ENCODE measurements at places on chromosomes 2 and 18.

DNA sequence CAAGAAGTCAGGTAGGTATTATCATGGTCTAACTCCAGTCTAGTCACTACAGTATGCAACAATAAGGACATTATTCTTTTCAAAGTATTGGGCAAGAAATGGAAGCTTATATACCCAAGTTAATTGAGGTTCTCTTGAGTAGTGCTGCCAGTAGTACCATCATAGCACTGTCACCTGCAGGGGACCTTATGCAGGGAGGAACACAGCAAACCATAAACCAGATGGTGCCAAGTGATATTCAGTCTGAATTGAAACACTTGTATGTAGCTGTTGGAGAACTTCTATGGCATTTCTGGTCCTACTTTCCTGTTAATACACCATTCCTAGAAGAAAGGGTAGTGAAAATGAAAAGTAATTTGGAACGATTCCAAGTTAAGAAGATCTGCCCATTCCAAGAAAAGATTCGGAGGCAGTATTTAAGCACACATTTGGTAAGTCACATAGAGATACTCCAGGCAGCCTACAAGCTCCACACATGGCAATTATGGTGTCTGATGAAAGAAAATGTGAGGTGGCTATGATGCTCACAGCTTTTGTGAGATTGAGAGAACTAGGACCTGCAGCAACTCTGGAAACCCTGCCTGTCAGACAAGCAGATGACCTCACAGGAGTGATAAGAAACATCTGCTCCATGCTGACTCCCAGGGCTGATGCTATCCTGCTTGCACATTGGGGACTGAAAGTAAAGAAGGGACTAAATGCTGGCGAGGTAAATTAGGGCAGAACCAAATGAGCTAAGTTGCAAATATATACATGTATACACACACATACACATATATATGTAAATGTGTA, 174.7 kb downstream of the MC4R start:
- DNase-seq = peak; percentile 38

- DNase-seq = no peak
Measured at GRCh38 chr2:24225499-24226242, 50.8 kb downstream of the FAM228A start.

GRCh38 chr2:108454440-108454839, 5.4 kb downstream of the GCC2 start:
- DNase-seq = no peak

- DNase-seq = no peak
Measured at GRCh38 chr2:30784682-30785081, 22.6 kb downstream of the CAPN13 start.

DNA sequence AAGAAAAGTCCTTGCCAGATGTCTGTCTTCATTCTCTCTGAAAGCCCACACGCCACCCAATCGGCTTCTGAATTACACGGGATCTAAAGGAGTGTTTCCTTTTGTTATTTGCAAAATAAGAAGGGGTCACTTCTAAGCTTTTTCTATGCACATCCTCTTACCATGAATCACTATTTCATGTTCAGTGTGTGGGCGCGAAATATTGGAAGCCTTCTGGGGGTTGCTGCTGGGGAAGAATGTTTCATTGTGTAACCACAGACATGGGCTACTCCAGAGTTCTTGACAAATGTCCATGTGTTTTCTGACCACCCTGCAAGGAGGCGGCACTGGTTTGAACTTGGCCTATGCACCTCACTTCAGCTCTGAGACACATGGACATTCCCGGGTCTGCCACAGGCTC, 133.6 kb upstream of the APCDD1 start:
- DNase-seq = no peak

- no peak for DNase-seq
Measured at GRCh38 chr2:27967076-27967475, 76.5 kb downstream of the BABAM2 start.

GRCh38 chr18:68417826-68418225, 297.1 kb downstream of the TMX3 start:
- DNase-seq = no peak

DNA sequence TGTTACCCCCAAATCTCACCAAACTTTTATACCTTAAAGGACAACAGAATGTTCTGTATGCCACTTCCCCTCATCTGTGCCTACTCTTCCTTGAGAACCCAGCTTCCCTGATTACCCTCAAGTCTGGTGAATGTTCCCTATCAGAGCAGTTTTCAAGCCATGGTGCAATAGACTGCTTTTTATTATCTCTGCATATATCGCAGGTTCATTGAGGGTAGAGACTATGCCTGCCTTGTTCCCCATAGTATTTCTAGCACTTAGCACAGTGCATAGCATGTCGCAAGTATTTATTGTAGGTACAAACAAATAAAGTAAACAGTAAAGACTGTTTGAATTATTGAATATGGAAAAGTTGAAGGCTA, 146.6 kb downstream of the HAUS1 start:
- no peak for DNase-seq

DNA sequence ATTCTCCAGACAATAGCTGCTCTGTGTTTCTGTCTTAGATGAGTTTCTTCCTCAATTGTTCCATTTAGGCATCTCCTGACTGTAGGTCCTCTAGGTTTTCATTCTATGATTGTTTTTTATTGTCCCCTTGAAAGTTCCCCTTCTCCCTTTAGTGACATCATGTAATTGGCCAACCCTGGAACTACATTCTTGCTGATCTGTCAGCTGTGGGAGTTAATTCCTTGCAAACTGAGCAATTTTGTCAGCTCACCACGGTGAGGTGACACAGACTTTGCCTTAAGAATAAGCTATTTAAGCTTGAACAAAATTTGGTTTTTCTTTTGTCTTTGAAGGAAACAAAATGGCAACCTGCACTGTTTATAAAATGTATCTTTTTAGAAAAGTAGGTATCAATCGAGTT, 95.9 kb downstream of the TXNL1 start:
- no peak for DNase-seq

- DNase-seq = peak; percentile 20
Measured at GRCh38 chr2:70143314-70144150, 47.3 kb downstream of the C2orf42 start.

DNA sequence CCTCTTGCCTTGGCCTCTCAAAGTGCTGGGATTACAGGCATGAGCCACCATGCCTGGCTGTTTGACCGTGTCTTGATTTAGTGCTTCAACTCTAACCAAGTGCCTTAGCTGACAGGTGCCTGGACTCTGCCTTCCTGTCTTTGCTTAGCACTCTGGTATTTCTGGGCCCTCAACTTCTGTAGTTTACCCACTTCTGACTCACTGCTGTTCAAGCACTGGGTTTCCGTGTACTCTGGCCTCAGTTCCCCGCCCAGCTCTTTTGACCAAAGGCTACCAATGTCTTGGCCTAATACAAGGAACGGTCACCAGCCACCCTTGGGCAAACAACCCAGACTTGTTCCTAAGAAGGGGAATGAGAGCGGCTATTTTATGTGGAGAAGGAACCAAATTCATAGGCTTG, 35.7 kb upstream of the CABLES1 start:
- no peak for DNase-seq

- no peak for DNase-seq
Measured at GRCh38 chr2:184339966-184340365, 258.4 kb upstream of the ZNF804A start.

DNA sequence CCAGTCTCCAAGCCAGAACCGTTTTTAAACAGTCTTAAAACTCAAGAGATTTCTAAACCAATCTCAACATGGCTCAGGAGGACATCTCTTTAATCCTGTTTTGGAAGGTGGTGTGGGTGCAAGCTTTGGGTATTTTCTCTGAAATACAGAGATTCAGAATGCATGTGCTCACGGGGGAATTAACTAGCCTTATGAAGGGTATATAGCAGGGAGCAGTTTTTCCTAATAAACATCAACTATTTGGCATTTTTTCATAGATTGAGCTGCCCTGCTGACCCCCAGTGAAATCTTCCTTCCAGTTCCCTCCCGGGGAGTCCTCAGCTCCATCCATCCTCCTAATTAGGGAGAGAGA, 122.6 kb downstream of the SMAD7 start:
- DNase-seq = no peak

DNA sequence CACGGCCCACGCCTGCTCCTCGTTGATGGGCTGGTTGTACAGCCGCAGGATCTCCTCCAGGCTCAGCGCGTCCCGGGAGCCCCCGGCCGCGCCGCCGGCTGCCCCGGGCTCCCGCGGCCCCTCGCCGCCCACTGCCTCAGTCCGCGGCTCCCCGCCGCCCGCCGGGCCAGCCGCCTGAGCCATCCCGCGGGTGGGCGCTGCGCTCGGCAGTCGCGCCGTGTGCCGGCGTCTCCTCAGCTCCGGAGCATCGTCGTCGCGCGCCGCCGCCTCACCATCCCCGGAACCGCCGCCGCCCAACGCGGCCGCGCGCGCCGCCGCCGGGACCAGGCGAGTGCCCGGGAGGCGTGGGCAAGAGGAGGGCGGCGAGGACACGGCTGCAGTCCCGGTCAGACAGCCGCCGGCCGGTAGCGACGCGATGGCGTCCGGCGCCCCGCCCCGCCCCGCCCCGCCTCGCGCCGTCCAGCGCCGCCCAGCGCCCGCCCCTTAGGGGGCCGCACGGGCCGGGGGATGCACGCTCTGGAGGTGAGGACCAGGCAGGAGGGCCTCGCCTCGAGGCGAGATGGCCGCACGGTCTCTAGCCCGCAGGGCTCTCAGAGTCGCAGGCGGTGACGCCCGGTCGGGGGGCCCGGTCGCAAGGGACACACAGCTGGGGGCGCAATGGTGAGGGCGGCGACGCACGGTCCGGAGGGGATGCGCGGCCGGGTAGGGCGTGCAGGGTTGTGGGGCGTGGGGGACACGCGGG, at the start of gene SPIRE1:
Gene SPIRE1 (minus strand): TSS at position 424 of the 742 bp plus-strand sequence. CDS start 241 bp downstream, at position 183.
- no peak for DNase-seq

DNA sequence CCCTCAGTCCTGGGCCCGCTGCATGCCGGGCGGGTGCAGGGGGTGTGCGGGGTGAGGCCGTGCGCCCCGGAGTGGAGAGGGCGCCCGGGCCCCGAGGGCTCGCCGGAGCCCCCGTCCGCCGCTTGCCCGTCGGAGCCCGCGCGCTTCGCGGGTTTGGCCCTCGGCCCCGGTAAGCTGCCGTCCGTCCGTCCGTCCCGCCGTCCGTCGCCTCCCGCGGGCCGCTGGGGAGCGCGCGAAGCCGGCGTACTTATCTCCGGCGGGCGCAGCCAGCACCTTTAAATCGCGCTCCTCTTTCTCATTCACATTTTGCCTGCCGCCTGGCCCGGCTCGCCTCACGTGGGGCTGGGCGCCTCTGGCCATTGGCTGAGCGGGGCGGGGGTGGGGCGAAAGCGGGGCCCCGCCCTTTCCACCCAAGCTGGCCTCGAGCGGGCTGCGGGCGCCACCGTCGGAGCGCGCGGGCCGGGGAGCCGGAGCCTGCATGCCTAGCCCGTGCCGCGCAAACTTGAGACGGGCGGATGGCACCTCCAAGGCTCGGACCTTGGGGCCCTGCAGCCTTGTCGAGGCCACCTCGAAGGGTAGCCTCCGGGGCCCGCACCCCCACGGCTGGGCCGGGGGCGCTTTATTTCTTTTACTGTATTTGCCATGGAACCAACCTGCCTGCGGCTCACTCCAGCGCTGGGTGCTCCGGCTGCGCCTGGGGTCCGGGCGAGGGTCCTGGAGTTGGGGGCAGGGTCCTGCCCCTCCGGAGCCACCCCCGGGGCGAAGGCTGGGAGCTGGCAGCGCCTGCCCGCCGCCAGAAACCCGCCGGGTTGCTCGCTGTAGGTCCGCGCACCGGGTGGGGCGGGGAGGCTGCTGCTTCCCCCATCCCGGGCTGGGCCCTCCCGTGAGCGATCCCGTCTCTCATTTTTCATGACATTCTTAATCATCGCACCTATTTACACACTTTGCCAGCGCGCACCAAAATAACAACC, at the start of gene GBX2:
Gene GBX2 (minus strand): TSS at position 277 of the 971 bp plus-strand sequence. CDS start 415 bp downstream, outside the sequence.
- DNase-seq = peak; percentile 74

DNA sequence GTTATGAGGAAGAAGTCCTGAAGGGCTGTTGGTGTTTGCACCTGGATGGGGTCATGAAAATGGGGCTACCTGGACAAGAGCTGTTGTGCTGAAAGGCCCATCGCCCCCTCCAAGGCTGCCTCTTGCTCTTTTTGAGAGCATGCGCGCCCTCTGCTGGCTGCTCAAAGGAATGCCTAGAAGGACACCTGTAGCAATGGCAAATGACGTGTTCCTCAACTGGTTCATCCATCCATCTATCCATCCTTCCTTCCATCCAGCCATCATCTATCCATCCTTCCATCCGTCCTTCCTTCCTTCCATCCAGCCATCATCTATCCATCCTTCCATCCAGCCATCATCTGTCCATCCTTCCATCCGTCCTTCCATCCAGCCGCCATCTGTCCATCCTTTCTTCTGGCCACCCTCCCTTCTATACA, 17.2 kb upstream of the RPL31 start:
- DNase-seq = no peak

GRCh38 chr2:14717131-14717530, 84.6 kb downstream of the LRATD1 start:
- no peak for DNase-seq

GRCh38 chr2:26668856-26669750, 23.4 kb upstream of the KCNK3 start:
- no peak for DNase-seq

DNA sequence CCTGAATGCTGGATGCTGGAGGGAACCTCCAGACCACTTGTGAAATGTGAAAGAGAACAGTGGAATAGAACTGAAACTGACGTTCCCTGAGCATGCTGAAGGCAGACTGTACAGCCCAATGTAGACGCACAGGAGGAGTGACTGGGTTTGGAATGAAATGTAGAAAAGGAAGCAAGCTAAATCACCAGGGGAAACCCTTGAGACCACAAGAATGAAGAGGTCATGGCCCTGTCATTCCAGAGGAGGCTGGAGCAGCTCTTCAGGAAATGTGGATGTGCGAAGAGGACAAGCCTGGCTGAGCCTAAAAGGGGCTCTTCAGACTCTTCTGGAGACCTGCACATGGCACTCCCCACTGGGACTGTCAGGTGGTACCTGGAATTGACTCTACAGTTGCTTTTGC, 118.5 kb upstream of the ALPP start:
- DNase-seq = no peak

- no peak for DNase-seq
Measured at GRCh38 chr2:39620067-39620466, 45.6 kb upstream of the TMEM178A start.

DNA sequence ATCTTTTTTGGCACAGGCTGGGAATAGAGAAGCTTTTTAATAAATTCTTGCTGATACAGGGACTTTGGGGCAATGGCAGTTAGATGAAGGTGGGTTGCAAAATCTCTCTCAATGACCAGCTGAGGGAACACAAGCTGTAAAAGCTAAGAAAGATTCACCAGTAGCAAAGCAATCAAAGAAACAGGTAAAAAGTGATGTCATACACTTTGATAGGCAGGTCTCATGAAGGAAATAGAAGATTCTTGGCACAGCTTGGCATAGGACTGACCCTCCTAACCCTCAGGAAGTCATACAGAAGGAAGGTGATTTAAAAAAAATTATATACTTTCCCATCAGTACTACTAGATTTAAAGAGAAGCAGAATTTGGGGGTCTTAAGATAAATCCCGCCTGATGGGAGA, 263.6 kb downstream of the LPIN1 start:
- no peak for DNase-seq

GRCh38 chr2:224369028-224369632, 32.8 kb downstream of the FAM124B start:
- peak; percentile 20 for DNase-seq

Measured in DMS 273 treated with DMSO at 0.1 percent for 48 hours (cell line).